Activated naive CD4-positive, alpha-beta T cell treated with anti-CD3 and anti-CD28 coated beads, Interleukin-2, amount 50 U/mL, for 72 hours (primary cell): ENCODE measurements at places on chromosomes 3 and 15. TPM values are rescaled to one million over a fixed set of nuclear protein-coding genes. Genes with fewer than 3 reads are reported as not detected.

The ZBBX gene
- not detected for total RNA-seq

DNA sequence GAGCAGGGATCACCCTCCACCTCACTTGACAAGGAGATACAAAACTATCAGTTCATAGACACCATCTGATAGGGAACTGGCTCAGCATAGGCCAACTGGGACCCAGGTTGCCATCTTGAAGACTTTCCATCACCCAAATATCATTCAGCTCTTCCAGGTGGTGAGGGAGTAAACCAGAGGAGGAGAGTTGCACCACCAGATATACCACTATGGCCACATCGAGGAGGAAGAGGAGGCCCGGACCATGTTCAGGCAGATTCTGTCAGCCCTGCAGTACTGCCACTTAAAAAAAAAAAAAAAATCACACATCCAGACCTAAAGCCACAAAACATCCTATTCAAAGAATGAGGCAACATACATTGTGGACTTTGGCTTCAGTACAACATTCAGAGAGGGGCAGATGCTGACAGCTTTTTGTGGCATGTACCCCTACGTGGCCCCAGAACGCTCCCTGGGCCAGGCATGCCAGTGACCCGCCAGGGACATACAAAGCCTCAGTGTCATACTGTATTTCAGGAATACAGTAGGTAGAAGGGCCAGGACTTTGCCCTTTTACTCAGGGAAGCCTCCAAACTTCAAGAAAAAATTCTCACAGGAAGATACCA, 18.4 kb upstream of the EMC3 start:
- no peak for DNase-seq

The HHLA2 gene
- total RNA-seq, result 0.43 TPM

The TUSC7 gene
- not detected for total RNA-seq

- DNase-seq, result no peak
Observed at GRCh38 chr3:149933858-149934257, 36.8 kb downstream of the PFN2 start.

DNA sequence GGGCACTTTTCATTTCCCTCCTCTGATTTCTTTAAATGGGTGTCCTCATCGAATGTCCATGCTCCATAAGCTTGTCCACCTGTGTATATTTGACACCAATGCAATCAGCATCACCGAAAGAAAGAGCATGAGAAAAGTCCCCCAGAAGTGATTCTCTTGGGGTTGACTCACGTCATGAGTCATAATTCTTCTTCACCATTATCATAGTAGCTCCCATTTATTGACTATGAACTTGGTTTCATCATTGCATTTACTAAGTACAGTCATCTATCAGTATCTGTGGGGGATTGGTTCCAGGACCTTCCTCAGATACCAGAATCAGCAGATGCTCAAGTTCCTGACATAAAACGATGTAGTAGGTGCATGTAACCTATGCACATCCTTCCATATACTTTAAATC, 372.5 kb upstream of the CFAP20DC start:
- peak; percentile 16 for DNase-seq

The ASB14 gene
- total RNA-seq, result not detected

GRCh38 chr3:31900583-31900982, 80.5 kb downstream of the OSBPL10 start:
- no peak for DNase-seq

DNA sequence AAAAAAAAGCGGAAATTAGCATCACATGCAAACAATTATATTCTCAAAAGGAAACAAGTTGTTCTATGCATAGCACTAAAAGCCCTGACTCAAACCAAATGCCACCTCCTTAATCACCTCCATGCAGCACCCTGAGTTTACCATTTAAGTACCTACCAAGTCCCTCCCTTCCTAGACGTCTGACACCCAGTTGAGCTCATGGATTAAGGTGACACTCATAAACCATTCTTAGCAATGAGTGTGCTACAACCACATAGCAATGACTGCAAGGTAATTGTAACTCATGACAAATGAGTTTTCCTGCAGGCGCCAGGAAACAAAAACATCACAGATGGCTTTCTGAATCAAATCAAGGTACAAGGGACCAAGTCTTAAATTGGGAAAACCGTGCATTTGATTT, 32.0 kb downstream of the WWTR1 start:
- DNase-seq, result no peak

GRCh38 chr3:46930166-46930944, 46.2 kb downstream of the CCDC12 start:
- DNase-seq, result no peak

The STXBP5L gene
- not detected for total RNA-seq

The ZNF385D gene
- not detected for total RNA-seq

DNA sequence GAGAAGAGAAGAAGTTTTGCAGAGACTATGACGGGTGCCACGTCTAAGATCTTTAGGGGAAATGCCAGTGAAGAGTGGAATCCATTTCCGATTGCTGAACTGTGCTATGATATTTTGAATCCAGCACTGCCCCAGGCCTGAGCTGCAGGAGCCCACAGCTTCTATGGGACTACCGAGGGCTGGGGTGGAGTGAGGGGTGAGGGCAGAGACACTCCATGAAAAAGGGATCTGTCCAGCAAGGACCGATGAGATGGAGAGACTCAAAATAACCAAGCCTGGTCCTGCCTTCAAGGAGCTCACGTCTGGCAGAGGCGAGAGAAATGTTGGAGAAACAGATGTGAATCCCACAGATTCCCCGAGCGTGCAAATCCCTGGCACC, 79.8 kb upstream of the MEF2A start:
- no peak for DNase-seq

- DNase-seq, result peak; percentile 52
Observed at GRCh38 chr3:35505181-35505580, 134.1 kb upstream of the ARPP21 start.

- no peak for DNase-seq
Observed at GRCh38 chr3:126464997-126465396, 10.7 kb downstream of the ZXDC start.

DNA sequence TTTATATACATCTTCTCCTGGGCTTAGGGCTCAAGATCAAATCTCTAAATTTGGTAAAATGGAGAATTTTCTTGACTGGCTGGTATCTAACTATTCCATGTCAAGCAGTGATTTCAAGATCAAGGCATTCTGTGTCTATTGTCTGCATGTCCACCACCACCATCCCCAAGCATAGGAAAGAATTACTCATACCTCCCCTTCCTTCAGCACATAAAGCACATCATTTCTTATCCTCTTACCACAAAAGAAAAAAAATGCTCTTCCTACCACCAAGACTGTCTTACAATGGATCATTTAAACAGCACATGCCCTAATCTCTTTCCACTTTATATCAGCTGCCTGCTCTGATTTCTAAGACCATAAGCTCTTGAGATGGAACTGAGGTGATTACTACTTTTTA, 470.5 kb upstream of the THBS1 start:
- no peak for DNase-seq

DNA sequence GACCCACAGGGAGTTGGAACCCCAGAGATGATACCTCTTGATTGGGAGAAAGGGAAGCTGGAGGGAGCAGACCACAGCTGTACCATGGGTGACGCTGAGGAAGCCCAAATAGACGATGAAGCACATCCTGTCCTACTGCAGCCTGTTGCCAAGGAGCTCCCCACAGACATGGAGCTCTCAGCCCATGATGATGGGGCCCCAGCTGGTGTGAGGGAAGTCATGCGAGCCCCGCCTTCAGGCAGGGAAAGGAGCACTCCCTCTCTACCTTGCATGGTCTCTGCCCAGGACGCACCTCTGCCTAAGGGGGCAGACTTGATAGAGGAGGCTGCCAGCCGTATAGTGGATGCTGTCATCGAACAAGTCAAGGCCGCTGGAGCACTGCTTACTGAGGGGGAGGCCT, 201.1 kb downstream of the AKAP13 start:
- DNase-seq, result peak; percentile 64

- DNase-seq, result peak; percentile 47
Observed at GRCh38 chr3:45923755-45924154, 19.5 kb upstream of the CXCR6 start.

The RTP4 gene
- 1.3 TPM for total RNA-seq

DNA sequence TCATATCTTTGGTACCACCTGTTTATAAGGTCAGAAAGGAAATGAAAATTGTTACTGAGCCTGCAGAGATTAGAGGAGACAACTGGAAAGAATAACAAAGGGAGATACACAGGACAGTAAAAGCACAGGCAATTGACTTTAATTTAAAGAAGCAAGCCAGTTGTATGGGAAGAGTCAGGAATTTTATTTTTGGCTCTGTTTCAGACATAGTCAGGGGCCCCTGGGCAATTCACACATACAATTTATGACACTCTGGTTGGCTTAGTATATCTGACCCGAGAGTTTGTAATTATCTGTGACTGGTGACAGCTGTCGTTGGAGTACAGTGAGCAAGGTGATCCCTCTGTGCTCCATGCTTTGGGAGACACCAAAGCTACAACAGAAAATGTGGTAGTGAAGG, 591.9 kb upstream of the NECTIN3 start:
- DNase-seq, result no peak

DNA sequence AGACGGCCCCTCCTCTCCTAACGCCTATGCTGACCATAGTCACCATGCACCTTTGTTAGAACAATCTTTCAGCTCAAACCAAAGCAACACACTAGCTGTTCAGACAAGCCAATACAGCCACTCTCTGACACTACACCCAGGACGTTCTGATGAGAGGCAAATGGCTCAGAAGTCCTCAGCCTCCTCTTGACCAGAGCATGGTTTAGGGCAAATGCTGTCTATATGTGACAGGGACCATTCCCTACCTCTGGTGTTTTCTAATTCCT, 264.8 kb upstream of the HES1 start:
- no peak for DNase-seq

- DNase-seq, result no peak
Observed at GRCh38 chr15:42138968-42139386, 17.5 kb downstream of the PLA2G4F start.

DNA sequence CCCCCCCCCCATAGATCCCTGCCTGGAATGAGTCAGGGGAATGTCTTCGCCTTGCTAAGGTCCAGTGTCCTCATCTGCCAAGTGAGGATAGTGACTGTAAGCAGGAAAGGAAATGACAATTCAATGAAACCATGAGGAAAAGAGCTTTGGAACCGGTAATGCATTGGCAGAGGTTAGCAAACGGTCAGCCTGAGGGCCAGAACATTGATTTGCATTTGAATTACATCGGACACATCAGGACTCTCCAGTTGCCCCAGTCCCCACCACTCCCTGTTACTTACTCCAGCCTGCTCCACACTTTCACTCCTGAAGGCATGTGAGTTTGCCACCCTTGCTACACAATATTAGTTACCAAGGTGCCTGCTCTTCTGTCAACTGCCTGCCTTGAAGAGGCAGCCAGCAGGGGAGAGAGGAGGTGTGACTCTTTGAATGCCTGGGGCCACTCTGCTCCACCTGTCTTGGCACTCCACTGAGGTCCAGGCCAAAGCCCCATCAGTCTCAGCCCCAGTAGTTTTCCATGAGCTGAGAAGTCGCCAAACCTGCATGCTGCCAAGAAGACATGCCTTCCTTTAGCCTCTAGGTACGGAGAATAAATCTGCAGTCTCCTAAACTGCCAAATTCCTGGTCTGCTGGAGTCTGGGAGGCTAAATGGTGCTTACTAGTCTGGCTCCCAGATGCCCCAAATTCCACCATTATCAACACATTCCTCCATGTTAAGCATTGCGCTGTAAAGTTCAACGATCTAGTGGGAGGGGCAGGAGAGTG, 191.7 kb upstream of the TLE3 start:
- DNase-seq, result no peak

The CCNDBP1 gene
- 61.7 TPM for total RNA-seq

- no peak for DNase-seq
Observed at GRCh38 chr3:123129532-123129931, 62.7 kb downstream of the PDIA5 start.

GRCh38 chr15:90184786-90185704, 16.1 kb upstream of the SEMA4B start:
- peak; percentile 54 for DNase-seq

DNA sequence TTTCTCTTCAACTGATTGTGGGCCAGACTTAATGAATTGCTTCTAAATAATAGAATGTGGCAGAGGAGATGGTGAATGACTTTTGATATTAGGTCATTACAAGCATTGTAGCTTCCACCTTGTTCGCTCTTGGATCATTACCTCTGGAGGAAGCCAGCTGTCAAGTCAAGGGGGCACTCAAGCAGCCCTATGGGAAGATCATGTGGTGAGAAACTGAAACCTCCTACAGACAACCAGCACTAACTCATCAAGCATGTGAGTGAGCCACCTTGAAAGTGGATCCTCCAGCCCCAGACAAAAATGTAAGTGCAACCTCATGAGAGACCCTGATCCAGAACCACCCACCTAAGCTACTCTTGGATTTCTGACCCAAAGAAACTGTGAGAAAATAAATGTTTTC, 109.8 kb upstream of the TBC1D5 start:
- no peak for DNase-seq

DNA sequence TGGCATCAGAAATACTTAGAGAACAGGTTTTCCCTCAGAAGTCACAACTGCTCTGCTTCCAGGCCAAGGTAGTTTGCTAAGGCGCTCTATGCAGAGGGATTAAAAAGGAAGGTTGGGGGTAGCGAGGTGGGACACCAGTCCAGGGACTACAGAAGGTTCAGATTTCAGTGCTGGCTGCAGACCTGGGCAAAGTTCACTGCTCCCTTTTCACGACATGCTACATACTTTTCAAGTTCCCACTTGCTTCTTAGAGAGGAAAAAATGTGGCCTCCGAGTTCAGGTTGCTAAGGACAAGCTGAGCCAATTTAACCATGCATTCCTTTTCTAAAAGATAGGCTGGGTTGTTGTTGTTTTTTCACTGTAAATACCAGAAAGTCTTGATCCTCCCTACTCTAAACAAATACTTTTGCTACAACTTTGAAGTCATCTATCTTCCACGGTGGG, 158.6 kb upstream of the NR2F2 start:
- no peak for DNase-seq

DNA sequence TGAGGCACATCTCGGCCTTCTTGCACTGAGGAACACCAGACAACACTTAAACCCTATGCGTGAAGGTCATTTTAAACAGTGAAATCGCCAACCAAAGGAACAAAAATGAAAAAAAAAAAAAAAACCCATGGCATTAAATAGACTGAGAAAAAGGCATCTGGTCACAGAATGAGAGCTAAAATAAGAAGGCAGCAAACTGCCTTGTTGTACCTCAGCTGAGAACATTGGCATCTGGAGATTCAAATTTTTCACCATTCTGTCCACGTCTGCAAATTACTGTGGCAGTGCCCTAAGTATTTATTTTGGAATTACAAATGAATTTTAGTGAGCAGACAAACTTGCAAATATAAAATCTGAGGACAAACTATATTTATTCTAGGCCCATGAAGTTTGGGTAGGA, 82.6 kb upstream of the POU1F1 start:
- no peak for DNase-seq

The CYP8B1 gene
- not detected for total RNA-seq
